AG09309 (cell line): ENCODE measurements at places on chromosomes 5 and 9.

DNA sequence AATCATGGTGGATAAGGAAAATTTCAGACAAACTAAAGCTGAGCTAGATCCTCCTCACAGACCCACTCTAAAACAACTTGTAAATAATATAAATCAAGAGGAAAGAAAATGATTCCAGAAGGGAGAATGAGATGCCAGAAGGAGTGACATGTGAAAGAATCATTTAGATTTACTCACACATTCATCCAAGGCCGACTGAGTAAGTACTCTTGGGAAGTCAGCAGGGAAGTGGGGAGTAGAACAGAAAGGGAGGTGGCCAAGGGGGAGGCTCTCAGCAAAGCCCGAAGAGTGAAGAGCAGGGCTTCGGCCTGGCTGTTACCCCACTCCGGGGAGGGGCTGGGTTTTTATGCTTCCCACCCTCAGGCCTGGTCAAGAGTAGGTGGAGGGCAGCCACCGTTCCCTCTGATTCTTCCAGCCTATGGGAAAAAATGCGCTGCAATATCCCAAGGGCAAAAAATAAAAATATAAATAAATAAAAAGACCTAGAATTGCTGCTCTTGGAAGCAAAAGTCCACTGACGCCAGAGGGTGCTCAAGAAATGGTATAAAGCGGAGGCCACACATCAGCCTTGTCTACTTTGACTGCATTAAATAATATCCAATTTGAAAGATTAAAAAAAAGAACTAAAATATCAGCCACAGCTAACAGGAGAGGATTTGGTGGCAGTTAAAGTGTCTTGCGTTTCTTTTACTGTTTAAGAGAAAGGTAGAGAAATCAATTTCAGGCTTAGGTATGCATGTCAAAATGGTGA is 110.2 kb upstream of the COL5A1 start:
- no peak for DNase-seq

- no peak for DNase-seq
Measured at GRCh38 chr5:165906871-165907270, 2384.6 kb upstream of the WWC1 start.

- DNase-seq: no peak
Measured at GRCh38 chr5:178740921-178741320, 10.5 kb upstream of the ZNF354A start.

GRCh38 chr9:132728497-132728896 is 58.2 kb downstream of the GTF3C4 start:
- no peak for DNase-seq

DNA sequence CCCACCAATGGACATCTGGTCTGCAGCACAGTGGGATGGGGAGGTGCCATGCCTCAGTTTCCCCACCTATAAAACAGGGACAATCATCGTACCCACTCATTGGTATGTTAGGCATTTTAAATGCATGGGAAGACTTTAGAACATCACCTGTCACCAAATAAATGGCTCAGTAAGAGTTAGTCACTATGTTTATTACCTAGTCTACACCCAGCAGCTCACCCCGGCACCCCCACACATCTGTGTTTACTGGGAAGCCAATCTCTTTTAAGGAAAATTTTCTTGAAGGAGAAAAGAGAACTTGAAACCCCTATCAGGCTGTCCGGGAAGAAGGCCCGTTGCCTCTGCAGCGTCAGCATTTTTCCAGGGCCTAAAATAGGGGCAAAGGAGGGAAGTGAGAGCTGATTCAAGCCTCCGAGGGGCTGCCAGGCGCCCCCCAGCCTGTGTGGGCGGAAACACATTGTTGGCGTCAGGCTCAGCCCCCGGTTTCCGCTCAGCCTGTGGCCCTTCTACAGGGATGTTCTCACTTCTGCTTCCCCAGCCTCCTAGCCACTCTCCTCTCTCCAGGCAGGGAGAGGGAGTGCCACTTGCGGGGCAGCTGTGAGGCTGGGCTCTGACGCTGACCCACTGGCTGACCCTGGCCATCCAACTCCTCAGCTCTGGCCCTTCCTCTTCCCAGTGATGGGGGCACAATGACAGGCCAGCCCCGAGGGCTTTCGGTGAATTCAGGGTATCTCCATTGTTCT is 4.6 kb downstream of the CSF1R start:
- DNase-seq: no peak

- no peak for DNase-seq
Measured at GRCh38 chr5:150622157-150622556, 18.3 kb upstream of the SYNPO start.

GRCh38 chr5:19918780-19919179 is 69.2 kb downstream of the CDH18 start:
- DNase-seq: no peak

- DNase-seq: no peak
Measured at GRCh38 chr5:172407241-172407691, 47.1 kb downstream of the SH3PXD2B start.

DNA sequence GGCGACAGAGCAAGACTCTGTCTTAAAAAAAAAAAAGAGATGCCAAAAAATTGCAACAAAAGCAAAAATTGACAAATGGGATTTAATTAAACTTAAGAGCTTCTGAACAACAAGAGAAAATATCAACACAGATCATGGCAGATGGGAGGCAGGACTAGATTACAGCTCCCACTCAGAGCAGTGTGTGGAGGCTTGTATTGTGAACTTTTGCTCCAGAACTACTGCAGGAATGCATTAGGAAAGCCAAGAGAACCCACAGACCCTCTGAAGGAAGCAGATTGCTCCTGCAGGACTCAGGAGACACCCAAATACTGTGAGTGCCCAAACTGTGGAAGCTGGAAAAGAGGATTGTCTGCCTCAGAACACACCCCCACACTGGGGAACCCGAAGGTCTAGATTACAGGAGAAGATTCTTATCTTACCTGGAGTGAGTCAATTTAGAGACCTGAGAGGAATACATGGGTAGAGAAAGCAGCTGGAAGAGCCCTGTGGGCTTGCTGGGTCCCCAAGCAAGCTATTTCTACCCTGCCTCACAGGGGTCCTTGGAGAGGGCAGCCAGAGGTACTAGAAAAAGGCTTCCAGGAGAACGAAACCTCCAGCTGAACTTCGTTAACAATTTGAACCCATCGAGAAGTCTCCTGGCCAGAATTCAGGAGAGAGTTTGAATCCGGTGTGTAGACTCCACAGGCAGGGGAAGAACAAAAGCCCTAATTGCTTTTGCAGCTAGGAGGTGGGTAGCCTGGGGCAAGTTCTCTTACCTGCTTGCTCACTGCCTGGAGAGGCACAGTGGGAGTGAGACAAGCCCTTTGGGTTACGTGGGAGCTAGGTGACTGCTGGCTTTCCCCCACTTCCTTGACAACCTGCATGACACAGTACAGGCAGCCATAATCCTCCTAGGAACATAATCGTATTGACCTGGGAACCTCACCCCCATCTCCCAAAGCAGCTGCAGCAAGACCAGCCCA is 593.4 kb upstream of the RGMB start:
- no peak for DNase-seq

DNA sequence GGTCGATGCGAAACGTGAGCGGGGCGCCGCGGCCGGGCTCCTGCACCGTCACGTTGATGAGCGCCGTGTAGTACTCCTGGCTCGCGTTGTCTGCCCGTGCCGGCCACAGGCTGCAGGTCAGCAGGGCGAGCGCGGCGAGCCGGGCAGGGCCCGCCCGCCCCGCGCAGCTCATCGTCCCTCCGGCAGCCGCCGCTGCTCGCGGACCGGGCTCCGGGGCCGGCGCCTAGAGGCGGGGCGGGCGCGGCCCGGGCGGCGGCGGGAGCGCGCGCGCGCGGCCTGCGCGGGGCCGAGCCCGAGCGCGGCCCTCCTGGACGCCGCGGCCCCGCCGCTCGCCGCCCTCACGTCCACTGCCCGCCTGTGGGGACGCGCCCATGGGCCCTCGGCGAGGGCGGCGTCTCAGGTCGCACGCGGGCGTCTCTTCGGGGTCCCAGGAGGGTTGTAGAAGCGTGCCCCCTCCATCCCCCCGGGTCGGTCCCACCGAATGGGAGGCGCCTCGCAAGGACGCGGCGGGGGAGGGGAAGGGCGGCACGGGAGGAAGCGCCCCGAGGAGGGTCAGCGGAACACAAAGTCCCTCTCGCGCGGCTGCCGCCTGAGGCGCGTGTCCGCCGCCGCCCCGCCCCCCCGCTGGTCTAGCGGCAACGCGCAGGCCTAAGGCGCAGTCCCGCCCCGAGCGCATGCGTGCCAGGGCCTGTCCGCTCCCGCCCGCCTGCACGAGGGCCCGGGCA is at the start of gene RNF130:
Gene RNF130, minus strand, starts transcription at position 229 of the 725 bp plus-strand sequence. Its CDS starts 57 bp downstream, at position 172.
- peak; percentile 56 for DNase-seq
